WTC11 (cell line): ENCODE measurements at places on chromosomes 1 and 21. TPM values are rescaled to one million over a fixed set of nuclear protein-coding genes. Genes with fewer than 3 reads are reported as not detected.

DNA sequence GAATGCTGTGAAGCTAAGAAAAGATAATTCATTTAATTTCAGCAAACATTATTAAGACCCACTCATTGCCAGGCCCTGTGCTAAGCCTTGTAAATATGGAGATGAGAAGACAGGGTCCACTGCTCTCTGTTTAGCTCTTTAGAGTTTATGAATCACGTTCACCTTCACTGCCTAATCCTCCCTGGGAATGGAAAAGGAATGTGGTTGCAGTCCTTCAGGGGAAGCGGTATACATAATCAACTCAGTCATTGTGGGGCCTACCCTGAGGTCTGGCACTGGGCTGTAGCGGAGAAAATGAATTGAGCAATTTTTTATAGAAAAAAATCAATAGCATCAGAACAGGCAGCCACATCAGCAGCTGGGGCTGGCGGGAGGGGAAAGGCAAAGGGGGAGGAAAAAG lies 412.1 kb upstream of the NFIA start:
- H3K36me3 ChIP-seq = no peaks in the 10 kb centered on the region
- no peak overlapping the region for H3K4me3 ChIP-seq
- H3K27ac ChIP-seq = no peak overlapping the region

DNA sequence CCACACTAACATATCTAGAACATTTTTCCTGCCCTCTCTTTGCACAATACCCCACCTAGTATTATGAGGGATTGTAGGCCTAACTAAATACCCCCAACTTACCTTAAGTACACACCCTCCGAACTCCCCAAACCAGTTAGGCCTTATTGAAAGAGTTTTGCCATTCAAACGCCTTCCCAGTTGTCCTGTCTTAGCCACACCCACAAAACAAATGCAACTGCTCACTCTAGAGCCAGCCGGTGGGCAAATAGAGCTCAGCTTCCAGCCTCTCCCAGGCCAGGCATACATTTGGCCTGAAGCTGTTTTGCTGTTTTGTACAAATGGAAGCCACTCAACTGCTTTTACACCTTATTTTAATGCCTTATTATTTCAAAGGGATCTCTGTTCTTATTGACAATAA lies 224.2 kb upstream of the RUNX1 start:
- DNase-seq = no peak
- H3K4me1 ChIP-seq = peaks cover 14% of the 10 kb centered on the region
- no peak overlapping the region for H3K4me3 ChIP-seq
- no peaks in the 10 kb centered on the region for H3K27me3 ChIP-seq
- peaks cover 6% of the 10 kb centered on the region; the same call in 1 of the 2 replicates for H3K36me3 ChIP-seq

GRCh38 chr1:110606657-110607535 lies 738 bp upstream of the KCNA2 start:
- H3K27ac ChIP-seq = no peak overlapping the region
- peak; percentile 31 for DNase-seq
- peaks cover 15% of the 10 kb centered on the region for H3K4me1 ChIP-seq
- no peaks in the 10 kb centered on the region for H3K36me3 ChIP-seq

DNA sequence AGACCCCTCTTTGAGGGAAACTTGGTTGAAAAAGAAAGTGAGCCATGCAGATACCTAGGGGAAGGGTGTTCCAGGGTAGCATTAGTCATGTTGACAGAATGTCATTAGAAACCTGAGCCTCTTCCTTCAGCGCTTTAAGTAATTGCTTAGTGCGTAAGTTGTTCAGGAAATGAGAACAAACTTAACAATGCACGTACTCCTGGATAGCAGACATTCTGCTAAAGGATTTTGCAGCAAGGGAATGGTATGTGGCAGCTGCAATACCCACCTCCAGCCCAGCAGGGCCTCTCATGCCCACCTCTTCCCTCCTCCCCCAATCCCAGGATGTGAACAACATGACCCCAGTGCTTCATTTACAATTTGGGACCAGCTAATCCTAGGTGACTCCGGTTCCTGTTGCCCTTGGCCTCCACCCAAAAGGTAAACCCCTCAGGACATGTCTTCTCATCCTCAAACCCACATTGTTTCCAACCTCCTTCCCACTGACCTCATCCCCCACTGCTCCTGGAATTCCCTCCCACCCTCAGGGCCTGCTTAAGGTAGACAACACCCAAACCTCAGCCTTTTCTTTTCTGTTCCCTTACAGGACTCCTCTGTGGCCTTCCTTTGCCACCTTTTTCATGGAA lies 98.0 kb upstream of the BCAR3 start:
- H3K27me3 ChIP-seq = no peaks in the 10 kb centered on the region
- H3K36me3 ChIP-seq = no peaks in the 10 kb centered on the region
- peaks cover 18% of the 10 kb centered on the region for H3K4me1 ChIP-seq
- peak overlapping the region; percentile 46 for H3K27ac ChIP-seq
- DNase-seq = no peak
- no peak overlapping the region for H3K4me3 ChIP-seq

DNA sequence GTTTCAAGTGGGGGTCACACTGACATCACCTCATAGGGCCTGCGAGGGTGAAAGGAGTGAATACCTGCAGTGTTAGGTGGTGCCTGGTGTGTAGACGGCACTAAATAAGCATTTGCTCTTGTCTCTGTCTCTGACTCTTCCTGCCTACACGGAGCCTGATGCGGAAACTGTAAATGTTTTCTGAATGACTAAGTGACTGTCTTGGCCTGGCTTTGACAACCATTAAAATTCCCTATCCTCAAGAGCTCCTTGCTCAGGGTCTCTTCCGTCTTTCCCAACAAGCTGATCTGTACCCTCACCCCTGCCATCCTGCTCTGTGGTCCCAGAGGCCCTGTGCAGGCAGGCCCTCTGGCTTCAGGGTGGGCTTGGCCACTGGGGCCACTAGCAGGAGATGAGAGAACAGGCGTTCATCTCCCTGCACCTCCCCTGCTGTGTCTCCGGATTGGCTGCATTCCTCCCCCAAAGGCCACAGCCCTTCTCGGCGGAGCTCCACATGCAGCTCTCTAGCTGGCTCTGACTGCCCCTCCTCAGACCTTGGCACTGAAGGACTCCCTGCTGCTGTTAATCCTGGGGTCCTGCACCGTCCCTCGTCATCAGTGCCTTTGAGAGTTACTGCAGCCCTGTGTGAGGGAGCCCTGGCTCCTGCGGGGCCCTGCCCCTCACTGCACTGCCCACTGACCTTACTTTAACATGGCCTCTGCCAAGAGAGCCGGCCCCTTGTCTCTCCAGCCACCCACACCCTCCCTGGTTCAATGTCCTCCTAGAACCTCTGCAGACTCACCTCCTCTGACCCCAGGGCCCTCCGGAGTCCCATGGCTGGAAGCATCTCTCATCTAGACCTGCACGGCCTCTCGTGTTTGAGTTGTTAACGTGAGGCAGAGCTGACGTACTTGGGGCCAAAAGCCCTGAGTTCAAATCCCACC lies 211.1 kb downstream of the MATN1 start:
- H3K27ac ChIP-seq = no peak overlapping the region
- H3K27me3 ChIP-seq = no peaks in the 10 kb centered on the region
- DNase-seq = peak; percentile 38
- no peak overlapping the region for H3K4me3 ChIP-seq

GRCh38 chr1:6154525-6155319 lies 25.4 kb downstream of the CHD5 start:
- no peaks in the 10 kb centered on the region; the same call in none of the 2 replicates for H3K27me3 ChIP-seq
- no peak for DNase-seq
- H3K4me1 ChIP-seq = no peaks in the 10 kb centered on the region
- H3K36me3 ChIP-seq = no peaks in the 10 kb centered on the region
- H3K27ac ChIP-seq = no peak overlapping the region
- H3K4me3 ChIP-seq = no peak overlapping the region

PRAMEF15 gene
- total RNA-seq = not detected in 3 replicates
